ENCODE measurements at places on chromosomes 1 and 21.

- no peak for DNase-seq
Measured at GRCh38 chr21:46340998-46341397, 17.0 kb downstream of the PCNT start.

DNA sequence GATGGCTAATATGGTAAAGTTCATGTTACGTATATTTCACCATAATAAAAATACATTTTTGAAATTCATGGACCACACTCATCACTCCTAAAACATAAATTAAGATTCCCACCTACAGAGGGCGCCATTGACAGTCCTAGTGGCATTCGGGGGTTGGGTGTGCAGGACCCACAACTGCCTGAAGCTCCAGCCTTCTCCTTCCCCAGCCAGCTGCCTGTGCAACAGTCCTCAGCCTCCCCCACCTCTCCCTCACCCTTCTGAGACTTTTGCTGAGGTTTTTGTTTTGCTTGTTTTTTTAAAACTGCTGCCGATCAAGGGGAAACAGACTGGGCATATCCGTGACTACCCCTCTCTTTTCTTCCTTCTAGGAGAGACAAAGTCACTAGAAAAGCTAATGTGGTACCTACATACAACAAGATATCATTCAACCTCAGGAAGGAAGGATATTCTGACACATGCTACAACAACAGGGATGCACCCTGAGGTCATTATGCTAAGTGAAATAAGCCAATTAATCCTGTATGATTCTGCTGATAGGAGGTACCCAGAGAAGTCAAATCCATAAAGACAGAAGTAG, 9.2 kb upstream of the EVA1C start:
- peak; percentile 34 for DNase-seq

DNA sequence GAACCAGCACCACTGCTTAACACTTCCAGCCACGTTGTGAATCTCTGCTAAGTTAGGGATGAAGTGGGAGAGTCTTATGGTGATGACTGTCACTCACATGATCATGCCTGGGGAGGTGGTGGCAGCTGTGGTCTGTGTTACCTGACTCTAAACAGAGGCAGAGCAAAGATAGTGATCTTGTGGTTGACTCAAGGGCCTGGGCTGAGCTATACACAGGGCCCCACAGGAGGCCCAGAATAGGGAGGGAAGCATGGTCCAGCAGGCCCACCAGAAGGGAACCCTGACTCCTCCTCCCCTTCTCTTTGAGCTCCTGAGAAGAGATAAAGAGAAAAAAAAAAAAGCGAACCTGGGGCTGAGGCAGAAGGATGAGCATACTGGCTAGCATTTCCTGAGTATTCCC, 55.0 kb downstream of the PLXNA2 start:
- DNase-seq = no peak

DNA sequence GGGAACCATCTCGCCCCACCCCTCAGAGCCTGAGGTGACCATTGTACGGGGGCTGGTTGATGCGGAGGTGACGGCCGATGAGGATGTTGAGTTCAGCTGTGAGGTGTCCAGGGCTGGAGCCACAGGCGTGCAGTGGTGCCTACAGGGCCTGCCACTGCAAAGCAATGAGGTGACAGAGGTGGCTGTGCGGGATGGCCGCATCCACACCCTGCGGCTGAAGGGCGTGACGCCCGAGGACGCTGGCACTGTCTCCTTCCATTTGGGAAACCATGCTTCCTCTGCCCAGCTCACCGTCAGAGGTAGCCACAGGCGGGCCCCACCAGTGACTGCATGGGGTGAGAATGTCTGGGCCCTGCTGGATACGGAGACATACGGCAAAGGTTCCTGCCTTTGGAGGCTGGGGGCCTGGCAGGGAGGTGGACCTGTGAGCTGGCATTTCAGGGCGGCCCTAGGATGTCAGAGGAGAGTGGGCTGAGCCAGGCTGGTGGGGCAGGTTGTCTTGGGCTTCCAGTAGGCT, 98.5 kb downstream of the TRIM11 start:
- DNase-seq = no peak

GRCh38 chr21:42503711-42504110, 7.7 kb upstream of the RSPH1 start:
- no peak for DNase-seq

GRCh38 chr1:149849947-149850360, 49.4 kb upstream of the BOLA1 start:
- no peak for DNase-seq
